ENCODE measurements at places on chromosomes 16 and 17.

DNA sequence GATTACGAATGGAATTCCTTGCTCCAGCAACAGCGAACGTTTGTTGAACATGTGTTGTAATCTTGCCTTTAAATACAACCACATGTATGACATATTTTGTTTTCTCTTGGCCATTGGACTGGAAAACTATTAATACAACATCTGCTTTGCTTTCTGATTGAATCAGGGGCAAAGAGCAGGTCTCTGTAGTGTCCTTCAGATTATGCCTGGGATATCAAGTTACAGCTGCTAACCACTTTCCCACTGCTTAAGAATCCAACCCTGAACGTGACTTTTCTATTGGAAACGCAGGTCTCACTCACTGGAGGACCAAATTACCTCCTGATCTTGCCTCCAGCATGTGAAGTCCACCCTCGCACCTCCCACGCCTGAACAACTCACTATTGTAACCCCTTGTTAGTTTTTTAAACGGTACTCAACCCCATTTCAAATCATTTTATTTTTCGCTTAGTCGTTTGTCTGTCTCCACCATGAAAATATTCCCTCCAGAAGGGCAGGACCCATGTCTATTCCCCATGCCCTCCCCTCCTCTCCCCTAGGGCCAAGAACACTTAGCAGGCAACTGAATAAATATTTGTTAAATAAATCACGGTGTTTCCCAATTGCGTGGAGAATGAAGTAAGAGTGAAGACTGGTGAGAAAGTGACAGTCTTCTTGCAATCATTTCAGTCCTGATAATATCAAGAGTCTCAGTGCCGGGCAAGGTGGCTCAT is 57.4 kb upstream of the MRTFB start:
- DNase-seq = peak; percentile 35

GRCh38 chr17:49576917-49577649 is 1.4 kb downstream of the NXPH3 start:
- DNase-seq = no peak

DNA sequence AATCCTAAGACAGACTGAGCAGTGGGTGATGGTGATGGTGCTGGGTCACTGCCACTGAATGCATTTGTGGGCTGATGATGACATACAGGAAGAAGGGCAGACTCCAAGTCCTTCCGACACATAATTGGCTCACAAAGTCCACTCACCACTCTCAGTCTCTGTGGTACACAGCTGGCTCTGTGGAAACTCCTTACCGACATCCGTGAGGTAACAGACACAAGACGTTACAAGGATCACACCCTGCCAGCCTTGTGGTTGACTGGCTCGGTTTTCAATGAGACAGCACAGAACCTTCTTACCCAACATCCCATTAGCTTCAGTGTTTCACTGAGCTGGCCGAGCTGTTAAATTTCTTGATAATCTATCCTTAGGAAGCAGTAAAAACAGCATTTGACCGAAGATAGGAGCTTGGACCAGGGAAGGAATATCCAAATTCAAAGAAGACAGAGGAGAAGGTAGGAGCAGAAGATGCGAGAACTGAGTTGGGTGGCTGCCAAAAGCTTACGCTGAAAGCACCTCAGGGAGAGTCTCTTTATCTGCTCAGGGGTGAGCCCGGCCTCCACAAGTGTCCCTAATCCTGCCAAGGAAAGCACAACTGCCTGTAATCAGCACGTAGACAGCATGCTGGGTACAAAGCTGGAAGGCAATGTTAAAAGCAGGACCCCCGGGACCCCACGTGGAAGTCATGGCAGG is 5.5 kb upstream of the MXRA7 start:
- no peak for DNase-seq

GRCh38 chr17:57420734-57421717 is 164.7 kb downstream of the MSI2 start:
- DNase-seq = peak; percentile 61

- no peak for DNase-seq
Measured at GRCh38 chr17:59853168-59853918, 39.4 kb downstream of the TUBD1 start.

DNA sequence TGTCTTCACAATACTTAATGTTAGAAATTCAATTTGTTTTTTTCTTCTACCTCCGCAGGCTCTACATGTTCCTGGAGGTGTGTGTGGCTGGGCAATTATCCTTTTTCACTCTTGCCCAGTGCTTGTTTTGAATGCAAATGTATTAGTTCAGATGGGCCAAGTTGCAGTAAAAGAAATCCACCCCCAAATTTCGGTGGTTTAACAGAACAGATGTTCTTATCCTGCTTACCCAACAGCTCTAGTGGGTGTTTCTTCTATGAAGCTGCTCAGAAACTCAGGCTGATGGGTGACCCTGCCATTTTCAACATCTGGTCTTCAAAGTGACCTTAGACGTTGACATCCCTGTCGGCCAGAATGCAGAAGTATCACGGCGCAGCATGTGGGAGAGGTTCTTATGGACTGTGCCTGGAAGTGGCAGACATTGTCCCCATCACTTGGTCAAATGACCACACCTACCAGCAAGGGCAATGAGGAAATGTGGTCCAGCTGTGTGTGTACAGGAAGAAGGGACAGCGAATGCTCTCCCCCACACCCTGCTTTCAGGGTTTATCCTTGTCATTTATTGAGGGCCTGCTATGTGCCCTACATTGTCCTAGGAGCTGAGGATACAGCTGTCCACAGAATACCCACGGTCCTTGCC is 157.3 kb downstream of the CDH13 start:
- no peak for DNase-seq

- no peak for DNase-seq
Measured at GRCh38 chr17:49388692-49389513, 25.8 kb downstream of the PHB1 start.
